Cardiac muscle cell (in vitro differentiated cells and primary cell): ENCODE measurements at places on chromosomes 7 and 10. TPM values are rescaled to one million over a fixed set of nuclear protein-coding genes. Genes with fewer than 3 reads are reported as not detected.

DNA sequence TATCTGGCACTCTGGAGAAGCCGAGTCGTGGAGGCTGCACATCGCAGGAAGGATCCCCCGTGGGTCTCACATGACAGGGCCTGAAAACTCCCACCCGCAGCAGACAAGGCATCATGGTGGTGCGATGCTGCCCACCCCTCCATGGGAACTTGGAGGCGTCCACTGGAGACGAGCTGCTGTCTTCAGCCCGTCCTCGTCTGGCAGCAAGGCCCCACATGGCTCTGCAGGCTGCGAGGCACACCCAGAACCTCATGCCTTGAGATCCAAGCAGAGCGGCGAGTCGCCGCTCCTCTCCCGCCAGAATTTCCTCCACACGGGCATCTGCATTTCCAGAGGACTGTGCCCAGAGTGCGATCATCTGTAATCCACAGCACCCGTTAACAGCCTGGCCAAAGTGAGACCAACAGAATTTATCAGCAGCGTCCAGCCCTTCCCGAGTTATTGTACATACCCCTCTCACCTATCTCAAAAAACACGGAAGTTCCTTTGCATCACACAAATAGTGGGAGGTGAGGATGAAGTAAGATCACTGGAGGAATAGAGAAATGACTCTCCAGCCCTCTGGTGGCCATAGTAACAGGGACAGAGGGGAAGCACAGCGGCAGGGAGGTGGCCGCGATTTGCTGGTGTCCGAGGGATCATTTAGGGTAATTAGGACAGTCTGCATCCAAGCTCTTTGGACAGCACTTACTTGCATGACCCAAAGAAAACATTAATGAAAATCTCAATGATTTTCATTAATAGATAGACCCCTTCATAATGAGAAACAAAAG lies 292.4 kb downstream of the USP6NL start:
- no peak for DNase-seq

The ACSM6 gene
- not detected in 2 replicates for total RNA-seq

GRCh38 chr10:77090381-77091356 lies 546.9 kb downstream of the KCNMA1 start:
- no peak for DNase-seq

The SLC29A3 gene
- total RNA-seq, result 2.5 and 3.5 TPM in 2 replicates

The ZCWPW1 gene
- 7.9 and 8.1 TPM in 2 replicates for total RNA-seq

The FAM25C gene
- not detected in 2 replicates for total RNA-seq

DNA sequence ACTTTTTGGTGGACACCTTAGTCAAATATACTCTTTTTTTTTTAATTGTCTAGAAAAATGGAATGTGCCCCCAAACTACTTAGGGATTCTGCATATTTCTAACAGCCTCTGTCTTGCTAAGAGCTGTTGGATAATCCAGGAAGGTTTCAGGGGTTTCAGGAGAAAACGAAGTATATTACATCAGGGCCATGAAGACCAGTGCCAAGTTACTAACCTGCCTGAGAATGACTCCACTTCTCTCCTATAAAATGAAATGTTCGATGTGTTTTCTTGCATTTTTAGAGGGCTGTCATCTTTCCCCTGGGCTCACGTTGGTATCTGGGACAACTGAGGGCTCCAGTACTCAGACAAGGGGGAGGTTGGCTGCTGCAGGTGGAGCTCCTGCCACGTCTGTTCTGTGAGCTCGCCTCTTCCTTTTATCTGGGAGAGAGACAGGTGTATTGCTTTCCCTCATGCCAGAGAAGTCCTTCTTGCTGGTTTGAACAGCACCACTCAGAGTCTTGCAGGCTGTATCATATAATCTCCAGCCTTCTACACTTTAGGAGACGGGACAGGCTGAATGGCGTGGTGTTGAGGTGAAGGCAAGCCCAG lies 71.3 kb downstream of the CAMK1D start:
- DNase-seq, result no peak

- DNase-seq, result no peak
Measured at GRCh38 chr7:29216128-29216527, 21.6 kb downstream of the CHN2 start.

GRCh38 chr7:128124786-128125185 lies 93.5 kb upstream of the LRRC4 start:
- DNase-seq, result no peak

The TAF6 gene
- total RNA-seq, result 104 and 163 TPM in 2 replicates

GRCh38 chr10:76552091-76552873 lies 1085.3 kb downstream of the KCNMA1 start:
- no peak for DNase-seq

DNA sequence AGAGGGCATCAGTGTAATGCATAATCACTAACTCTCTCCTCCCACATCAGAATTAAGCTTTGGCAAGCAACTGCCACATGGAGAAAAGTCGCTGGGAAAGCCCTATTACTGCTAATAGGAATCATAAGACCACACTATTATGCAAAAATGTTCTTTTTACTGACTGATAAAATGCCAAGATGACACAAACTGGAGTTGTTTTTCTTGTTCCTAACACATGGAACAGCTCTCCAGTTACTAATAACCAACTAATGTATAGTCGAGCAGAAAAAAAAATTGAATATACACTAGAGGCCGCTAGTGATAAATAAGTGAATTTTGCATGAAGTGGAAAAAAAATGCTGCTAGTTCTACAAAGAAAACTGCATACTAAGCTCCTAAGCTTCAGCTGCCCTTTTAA lies 165.6 kb downstream of the TPK1 start:
- peak; percentile 64 for DNase-seq

DNA sequence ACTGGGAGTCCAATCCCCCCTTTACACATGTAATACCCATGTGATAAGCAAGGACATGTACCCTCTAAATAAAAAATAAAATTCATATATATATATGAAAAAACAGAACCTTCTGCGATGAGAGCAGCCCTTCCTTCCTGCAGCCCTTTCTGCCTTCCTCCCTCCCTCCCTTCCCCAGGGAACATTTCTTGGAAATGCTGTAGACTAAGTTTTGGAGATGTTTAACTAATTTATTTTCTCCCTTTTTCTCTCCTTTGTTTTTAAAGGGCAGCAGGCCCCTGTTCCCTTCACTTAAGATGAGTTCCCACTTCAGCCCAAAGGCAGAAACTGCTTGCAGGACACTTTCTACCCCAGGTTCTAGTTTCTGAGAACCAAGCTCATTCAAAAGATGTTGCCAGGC lies 179.2 kb downstream of the FRMD4A start:
- no peak for DNase-seq

The CYP3A4 gene
- total RNA-seq, result not detected in 2 replicates

DNA sequence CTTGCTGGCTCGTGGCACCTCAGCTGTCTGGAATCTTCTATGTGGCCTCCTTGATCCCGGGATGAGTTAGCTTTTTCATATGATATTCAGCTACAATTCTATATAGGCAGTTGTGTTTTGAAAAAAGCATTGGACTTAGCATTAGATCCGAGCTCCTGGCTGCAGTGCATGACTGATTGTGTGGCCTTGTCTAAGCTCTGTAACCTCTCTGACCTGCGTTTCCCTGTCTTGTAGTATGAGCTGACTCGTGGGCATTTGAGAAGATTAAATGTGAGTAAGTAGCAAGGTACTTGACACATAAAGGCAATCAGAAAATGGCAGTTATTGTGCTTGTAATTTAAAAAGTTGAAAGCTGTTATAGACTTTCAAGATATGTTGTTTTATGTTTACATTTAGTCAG lies 85.9 kb downstream of the CCNY start:
- DNase-seq, result no peak

GRCh38 chr7:128939861-128940410 lies 2.2 kb downstream of the IRF5 start:
- DNase-seq, result no peak

The SORCS3 gene
- total RNA-seq, result 12.2 and 29.1 TPM in 2 replicates

DNA sequence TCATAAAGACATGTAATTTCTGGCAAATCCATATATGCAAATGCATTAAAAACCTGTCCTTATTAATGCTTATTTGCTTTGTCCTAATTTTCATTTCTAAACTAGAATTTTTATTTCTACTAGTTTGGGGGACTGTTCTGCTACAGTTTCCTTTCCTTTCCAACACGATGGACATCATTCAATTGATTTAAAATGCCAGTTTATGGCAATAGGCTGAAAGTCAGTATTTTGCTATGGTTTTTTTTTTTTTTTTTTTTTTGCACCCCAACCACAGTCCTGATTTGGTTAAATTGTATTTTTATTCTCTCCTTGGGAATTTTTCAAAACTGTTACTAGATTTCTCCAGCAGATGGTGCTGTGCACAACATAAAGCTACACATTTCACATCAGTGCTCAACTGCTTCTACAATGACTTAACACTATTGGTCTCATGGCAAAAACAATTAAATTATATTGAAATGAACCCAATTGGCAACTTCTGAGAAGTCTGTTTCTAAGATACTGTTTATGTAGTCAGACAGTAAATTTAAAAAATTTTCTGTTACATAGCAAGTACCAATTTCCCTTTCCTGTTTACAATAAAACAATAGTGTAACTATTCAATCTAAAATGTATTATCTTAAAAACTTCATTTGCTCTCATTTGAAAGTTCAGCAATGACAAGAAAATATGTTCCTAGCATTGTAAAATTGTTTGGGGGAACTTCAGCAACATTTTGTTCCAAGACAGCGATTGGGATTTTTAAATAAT lies 193.8 kb upstream of the CCDC6 start:
- peak; percentile 75 for DNase-seq

The UPK3B gene
- total RNA-seq, result 0.88 and 1.5 TPM in 2 replicates
